CD4-positive, alpha-beta T cell (primary cell): ENCODE measurements at places on chromosomes 5 and 9.

GRCh38 chr5:113043491-113043931, 66.9 kb downstream of the DCP2 start:
- DNase-seq, result peak; percentile 9

DNA sequence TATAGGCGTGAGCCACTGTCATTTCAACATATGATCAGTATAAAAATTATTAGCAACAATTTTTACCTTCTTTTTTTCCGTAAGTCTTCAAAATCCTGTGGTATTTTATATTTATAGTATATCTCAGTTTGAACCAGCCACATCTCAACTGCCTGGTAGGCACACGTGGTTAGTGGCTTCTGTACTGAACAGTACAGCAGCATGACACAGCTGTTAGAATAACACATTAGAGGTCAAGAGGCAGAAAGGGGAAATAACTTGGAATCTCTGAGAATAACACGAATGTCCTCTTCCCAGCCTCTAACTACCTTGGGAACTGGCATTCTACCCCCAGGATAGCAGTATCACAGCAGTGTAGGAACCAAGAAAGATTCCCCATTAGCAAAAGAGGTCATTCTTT, 108.5 kb upstream of the IQGAP2 start:
- no peak for DNase-seq

DNA sequence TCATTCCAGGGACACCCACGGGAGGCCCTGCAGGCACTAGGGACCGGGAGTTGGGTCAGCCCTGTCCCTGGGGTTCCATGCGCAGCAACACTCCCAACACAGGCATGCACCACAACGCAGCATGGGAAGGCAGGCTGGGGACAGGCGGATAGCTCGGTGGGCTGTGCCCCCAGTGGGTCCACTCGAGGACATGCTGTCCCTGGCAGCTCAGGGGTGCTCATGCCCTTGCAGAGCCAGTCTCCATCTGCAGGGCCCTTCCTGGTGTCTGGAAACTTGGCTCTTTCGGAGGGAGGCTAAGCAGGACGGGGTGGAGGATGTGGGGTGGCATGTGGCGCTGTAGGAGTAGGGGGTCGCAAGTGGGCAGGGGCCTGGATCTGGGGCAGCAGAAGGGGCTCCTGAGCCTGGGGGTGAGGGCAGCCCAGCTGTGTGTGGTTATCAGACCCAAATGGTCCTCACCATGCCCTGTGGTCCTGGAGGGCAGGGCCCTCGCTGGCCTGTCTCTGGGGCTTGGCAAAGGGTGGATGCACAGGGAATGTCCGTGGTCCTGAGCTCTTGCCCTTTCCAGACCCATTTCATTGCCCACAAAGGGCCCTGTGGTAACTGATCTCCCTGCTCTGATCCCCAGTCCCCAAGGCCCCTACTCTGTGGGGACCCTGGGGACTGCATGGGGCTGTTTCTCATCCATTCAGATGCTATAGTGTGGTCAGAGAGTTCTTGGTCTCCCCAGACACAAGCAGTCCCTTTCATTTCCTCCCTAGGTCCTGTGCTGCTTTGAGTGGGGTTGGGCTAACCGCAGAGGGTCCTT, 90.3 kb upstream of the PHYKPL start:
- DNase-seq, result no peak

GRCh38 chr5:351921-352245, 30.4 kb downstream of the AHRR start:
- no peak for DNase-seq

GRCh38 chr5:158434749-158435148, 575.8 kb upstream of the CLINT1 start:
- no peak for DNase-seq

DNA sequence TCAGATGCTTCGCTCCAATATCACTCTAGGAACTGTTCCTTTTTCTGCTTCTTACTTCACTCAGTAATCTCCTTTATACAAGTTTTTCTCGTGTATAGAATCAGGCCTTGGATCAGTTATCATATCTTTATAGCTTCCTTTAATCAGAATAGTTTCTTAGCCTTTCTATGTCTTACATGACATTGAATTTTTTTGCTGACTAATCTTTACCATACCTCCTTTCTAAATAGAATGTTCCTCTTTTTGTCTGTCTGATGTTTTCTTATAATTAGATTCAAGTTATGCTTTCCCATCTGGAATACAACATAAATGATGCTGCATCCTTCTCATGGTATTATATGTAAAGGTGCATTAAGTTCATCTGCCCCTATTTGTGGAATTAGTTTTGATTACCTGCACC, 40.2 kb upstream of the TYRP1 start:
- no peak for DNase-seq

DNA sequence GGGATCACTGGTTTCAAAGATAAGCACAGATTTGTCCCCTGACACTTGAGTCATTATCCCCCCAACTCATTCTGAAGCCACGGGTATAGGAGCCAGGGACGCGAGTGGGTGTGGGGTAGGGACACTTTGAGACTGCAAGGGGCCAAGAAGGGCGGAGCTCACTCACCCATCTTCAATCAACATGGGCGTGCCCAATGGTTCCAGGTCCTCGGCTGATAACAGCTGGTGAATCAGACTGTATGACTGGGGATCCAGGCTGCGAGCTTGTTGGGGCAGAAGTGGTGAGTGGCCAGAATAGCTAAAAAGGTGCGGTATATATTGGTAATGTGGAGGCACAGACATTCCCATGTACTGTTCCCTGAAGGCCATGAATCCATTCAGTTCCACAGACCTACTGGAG, 30.7 kb upstream of the NR5A1 start:
- no peak for DNase-seq

DNA sequence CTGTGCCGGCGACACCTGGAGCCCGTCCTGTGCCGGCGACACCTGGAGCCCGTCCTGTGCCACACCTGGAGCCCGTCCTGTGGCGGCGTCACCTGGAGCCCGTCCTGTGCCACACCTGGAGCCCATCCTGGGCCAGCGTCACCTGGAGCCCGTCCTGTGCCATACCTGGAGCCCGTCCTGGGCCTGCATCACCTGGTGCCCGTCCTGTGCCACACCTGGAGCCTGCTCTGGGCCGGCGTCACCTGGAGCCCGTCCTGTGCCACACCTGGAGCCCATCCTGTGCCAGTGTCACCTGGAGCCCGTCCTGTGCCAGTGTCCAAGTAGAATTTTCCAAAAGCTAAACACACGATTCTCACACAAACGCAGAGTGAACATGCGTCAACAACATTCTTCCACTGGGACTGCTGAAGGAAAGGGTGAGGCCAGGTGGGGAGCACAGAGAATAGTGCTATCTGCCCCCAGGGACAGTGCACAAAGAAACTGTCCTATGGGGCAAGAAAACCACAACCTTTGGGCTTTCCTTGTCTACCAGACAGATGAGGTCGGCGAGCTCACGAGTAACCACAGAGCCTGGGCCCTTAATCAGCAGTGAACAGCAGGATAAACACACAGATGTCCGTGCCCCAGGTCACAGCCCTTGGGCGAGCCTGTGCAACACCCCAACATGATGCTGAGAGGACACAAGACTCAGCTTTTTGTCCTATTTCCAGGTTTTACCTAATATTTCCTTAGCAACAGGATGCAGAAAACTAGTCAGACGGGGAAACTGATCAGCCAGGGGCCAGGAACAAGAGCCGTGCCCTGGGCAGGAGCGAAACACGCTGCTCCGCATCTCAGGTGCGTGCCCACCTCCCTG, 7.9 kb downstream of the QSOX2 start:
- no peak for DNase-seq

- DNase-seq, result no peak
These were observed 528.8 kb upstream of the PTGER4 start for GRCh38 chr5:40150896-40151295.

- no peak for DNase-seq
These were observed 374.8 kb upstream of the KIF2A start for GRCh38 chr5:61931236-61931635.

DNA sequence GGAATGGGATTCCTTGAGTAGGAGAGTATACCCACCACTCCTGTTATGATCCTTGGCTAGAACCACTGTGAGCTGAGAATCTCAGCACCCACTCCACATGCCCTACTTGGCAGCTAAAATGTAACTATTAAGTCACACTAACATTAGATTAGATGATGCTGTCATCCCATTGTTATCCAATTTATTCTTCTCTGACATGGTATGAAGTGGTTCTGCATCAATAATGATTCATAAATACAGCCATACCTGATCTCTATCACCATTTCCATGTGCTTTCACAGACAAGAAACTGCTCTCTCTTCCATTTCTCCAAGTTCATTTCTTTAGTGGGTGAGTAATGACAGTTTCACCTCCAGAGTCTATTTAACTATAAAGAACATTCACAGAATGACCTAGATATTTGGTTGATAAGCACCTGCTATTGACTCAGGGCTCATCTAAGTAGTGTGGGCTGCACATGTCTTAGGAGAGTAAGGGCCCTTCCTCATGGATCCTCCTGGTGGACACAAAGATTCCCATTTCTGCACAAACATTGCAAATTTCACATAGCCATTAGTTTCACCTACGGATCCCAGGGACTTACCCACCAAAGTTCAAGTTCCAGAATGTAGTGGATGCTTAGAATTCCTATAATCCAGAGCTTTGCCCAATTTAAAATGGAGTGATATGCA, 187.9 kb downstream of the EBF1 start:
- DNase-seq, result no peak

- no peak for DNase-seq
These were observed 72.7 kb upstream of the FCN2 start for GRCh38 chr9:134807716-134808446.

DNA sequence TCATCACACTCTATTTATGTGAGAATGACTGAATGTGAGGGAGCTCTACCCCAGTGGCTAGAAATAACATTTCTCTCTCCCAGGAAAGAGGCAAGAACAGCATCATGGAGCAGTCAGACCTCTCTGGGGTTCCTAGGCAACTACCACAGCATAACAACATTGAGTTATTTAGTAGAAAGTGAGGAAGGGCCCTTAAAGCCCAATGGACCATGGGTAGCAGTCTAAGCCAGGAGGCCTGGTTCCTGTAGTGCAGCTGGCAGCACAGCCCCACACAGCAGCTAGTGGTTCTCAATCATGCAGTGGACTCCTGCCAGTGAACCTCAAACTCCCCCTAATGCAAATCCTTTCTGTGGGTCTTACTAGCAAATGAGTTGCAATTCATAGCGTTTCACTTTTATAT, 55.3 kb downstream of the SPEF2 start:
- peak; percentile 7 for DNase-seq

- DNase-seq, result no peak
These were observed 65.7 kb upstream of the ANKH start for GRCh38 chr5:14937254-14937653.

DNA sequence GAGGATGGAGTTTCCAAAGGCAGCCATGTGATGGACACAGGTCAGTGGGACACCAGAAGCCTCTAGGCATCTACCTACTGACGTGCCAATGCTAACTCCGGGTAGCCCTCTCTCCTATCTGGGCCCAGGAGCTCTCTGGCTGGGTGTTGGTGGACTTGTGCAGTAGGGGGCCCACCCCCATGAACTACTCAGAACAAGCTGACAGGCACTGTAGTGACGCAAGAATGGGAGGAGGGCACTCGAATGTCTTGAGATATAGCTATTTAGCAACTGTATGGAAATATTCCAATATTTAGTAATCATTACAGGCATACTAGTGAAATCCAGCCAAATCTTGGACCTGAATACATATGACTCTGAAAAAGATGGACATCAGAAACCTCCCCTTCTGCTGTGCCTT, 5.7 kb upstream of the DOCK2 start:
- DNase-seq, result no peak

GRCh38 chr5:140398379-140398811, 3.2 kb upstream of the ANKHD1 start:
- no peak for DNase-seq
